ENCODE measurements at places on chromosomes 13 and 19. TPM values are rescaled to one million over a fixed set of nuclear protein-coding genes. Genes with fewer than 3 reads are reported as not detected.

GRCh38 chr13:45670189-45670885 is 31.8 kb upstream of the CBY2 start:
- no peak for DNase-seq

DNA sequence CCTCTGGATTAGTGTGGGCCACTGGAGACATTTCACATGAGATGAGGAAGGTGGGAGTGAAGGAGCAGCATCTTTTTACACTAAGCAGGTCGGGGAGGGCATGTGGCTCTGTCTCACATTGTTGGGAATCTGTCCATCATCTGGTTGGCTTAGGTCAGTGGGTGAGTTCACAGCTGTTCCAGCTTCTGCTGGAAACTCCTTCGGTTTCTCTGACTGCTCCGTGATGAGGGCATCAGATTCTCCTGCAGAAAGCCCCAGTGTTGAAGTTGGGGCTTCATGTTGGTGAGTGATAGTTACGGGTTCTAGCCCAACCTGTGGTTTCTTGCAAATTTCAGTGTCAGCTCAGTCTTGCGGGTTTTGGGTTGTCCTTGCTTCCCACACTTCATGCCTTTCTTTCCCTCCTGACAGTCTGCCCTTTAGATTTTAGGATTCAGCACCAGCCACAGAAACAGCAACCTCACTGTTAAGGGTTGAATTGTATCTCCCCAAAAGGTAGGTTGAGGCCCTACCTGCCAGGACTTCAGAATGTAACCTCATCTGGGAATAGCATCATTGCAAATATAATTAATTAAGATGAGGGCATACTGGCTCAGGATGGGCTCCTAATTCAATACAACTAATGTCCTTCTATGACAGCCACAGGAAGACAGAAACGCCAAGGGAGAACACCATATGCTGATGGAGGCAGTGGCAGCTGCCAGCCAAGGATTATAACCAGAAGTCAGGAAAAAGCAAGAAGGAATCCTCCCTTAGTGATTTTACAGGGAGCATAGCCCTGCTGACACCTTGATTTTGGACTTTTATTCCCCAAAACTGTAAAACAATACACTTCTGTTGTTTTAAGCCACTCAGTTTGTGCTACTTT is 7.6 kb upstream of the ALOX5AP start:
- no peak for DNase-seq

- DNase-seq: no peak
Measured at GRCh38 chr19:45305421-45305820, 17.3 kb downstream of the CKM start.

GRCh38 chr13:98299966-98300350 is 122.9 kb upstream of the RNF113B start:
- no peak for DNase-seq

DNA sequence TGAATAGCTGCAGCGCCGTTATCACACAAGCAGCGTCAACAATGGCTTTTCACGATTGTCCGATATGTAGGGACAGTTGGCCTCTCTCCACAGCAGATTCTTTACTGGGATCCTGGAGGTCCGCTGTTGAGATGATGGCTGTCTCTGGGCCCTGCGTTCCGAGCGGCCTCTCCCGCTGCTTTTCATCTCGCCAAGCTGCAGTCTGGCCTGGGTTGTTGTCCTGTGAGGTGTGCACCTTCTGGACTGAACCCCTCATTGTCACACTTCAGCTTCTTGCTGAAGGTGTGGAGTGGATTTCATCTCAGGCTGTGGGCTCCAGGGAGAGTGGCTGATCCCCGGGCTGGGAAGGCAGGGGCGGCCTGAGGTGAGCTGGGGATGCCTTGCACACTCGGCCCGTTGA is 9.6 kb downstream of the UPF1 start:
- no peak for DNase-seq

GRCh38 chr13:26867451-26868091 is 107.0 kb upstream of the GPR12 start:
- peak; percentile 36 for DNase-seq

DNA sequence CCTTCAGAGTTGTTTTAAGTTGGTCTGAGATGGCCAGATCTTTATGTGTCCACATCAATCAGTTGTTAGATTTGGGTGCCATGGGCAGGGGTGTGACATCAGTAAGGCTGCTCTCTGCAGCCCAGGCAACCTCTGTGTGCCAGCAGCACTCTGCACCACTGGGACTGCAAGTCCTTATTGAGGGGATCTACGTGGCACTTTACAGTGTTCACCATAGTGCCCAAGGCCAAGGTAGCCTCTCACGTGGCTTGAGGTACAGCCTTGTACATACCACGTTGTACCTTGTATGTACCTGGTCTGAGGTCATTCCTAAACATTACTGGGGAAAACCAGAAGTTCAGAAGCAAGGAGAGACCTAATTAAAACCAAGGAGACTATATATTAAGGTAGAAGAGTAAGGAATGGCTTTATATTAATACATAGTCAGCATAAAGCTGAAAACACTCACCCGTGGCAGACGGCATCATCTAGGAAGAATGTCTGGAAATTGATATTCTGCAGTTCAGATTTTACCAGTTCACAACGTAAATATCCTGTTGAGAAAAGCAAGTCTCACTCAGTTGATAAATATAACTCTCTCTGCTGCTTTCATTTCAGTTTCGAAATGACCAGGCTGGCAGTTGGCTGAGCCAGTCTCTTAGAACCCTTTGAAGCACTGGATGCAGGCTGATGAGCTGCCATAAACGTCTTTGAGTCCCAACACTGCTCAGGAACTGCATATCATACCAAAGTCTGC is 128.8 kb downstream of the ZDHHC20 start:
- DNase-seq: no peak

DNA sequence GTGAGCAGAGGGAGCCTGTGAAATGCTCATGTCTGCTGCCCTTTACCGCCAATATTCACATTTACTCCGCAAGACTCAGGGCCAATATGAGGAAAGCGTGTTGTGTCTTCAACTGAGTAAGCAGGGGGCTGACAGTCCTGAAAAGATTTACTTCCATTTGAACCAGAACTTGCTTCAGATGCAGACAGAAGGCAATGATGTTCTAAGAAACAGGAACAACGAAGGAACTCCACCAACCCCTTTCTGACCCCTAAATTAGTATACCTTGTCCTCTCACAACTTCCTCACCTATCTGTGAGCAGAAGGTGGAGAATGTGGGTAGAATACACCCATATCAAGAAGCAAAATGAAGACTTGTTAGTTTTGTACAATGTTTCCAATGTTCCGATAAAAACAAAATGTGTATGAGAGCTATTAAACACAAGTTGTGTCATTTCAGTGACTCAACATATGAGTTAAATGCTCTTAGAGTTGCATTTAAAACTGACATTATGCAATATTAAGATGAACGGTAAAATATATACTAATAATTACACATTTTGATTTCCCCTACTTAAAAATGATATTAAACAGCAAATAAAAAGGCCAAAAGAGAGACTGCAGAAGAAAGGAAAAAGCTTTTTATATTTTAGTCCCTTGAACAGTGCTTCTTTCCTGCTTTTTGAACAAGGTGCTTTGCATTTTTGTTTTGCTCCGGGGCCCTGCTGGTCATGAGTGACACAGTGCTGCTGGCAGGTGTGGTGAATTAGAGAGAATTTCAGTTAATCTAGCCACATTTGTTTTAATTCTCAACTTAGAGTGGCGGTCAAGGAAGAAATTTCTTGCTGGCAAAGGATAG is 16.0 kb downstream of the TMEM272 start:
- DNase-seq: no peak

DNA sequence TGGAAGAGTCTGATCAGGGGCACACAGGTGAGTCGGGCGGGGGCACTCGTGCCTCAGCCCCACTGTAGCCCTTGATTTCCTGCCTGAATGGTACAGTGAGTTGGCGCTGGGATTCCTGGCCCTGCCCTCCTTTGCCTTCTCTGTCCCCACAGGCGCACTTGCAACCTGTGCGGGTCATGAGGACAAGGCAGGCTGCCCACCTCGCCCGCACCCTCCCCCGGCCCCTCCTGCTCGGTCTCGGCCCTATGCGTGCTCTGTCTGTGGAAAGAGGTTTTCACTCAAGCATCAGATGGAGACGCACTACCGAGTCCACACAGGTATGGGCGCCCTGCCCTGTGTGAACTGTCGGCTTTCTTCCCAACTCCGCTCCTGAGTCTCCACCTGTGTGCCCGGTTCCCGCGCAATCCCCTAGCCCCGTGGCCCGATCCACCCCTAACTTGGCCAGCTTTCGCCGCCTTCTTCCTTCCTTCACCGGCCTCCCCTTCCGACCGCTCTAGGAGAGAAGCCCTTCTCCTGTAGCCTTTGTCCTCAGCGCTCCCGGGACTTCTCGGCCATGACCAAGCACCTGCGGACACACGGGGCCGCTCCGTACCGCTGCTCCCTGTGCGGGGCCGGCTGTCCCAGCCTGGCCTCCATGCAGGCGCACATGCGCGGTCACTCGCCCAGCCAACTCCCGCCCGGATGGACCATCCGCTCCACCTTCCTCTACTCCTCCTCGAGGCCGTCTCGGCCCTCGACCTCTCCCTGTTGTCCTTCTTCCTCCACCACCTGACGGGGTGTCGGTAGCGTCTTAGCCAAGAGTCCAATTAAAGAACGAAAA is 1.6 kb upstream of the KMT2B start:
- no peak for DNase-seq

- no peak for DNase-seq
Measured at GRCh38 chr13:111865826-111866225, 201.1 kb upstream of the SOX1 start.

DNA sequence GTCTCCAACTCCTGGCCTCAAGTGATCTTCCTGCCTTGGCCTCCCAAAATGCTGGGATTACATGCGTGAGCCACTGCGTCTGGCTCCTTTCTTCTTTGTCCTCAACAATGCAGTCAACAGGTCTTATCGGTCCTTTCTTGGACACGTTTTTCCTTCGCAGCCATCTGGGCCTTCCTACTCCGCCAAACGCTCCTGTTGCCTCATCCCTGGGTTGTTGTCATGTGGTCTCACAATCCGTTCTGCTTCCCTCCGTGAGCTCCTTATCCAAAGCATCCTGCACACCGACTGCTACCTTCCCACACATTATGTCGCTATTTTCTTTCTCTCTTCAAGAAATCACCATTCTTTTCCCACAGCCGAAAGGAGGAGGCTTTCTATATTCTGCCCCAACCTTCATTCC is 306.8 kb downstream of the DCLK1 start:
- no peak for DNase-seq

- DNase-seq: no peak
Measured at GRCh38 chr19:43562226-43562697, 13.1 kb downstream of the XRCC1 start.

- no peak for DNase-seq
Measured at GRCh38 chr19:37994823-37995130, 87.8 kb downstream of the SIPA1L3 start.

GRCh38 chr13:37074703-37075102 is 15.2 kb upstream of the SUPT20H start:
- DNase-seq: no peak

GRCh38 chr13:100209857-100210825 is 121.2 kb downstream of the PCCA start:
- DNase-seq: no peak

GRCh38 chr13:85019121-85019520 is 780.1 kb downstream of the SLITRK6 start:
- DNase-seq: no peak

GRCh38 chr13:33279414-33280278 is 5.9 kb downstream of the STARD13 start:
- no peak for DNase-seq

- no peak for DNase-seq
Measured at GRCh38 chr13:52025475-52026245, 1.2 kb downstream of the UTP14C start.

- no peak for DNase-seq
Measured at GRCh38 chr13:61148691-61149315, 266.8 kb downstream of the PCDH20 start.

DNA sequence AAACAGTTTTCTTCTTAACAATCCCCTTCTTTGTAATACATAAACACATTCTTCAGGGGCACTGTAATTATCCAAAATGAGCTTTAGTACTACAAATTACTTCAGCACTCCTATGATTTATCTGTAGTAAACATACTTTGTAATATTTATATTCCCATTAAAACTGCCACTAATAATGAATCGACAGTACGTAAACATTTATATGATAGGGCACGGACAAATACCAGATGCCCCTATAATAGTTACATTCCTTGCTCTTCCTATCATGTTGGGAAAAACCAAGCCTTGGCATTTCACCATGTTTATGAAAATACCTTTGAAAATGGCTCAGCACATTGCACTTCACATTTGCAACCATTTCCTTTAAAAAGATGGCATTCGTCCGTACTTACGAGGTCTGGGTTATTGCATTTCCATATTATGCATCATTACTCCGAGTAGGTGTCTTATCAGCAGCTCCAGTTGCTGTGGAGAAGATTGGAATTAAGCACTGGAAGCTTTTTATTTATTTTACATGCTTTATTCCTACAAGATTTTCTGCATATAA is 1043.4 kb downstream of the DIAPH3 start:
- no peak for DNase-seq

DNA sequence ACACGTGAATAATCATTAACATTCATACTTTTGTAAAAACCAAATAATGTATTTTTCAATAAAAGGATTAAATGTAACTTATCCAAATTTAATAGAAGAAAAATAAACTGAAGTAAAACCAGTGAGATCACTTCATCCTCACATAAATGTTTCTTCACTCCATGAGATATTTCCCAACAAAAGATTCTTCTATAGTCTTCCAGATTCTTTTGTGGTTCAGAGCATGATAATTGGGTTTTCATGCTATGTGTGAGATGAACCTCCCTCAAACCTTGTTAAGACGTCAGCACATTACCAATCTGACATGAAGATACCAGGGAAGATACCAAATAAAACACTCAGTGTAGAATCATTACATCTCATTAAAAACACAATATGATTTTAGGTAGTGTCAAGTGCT is 62.9 kb upstream of the OXGR1 start:
- no peak for DNase-seq

GRCh38 chr13:100495455-100495854 is 93.1 kb downstream of the GGACT start:
- no peak for DNase-seq

Gene ZNF285
- total RNA-seq: 2.6 TPM

Gene KLHL1
- total RNA-seq: not detected

Gene NMRK2
- total RNA-seq: 50.4 TPM

Gene CNN1
- total RNA-seq: 17.4 TPM

Gene IGFL3
- not detected for total RNA-seq

Gene NR2F6
- 149 TPM for total RNA-seq

Gene ZNF628
- total RNA-seq: 14.0 TPM

Gene CGB3
- not detected for total RNA-seq

Gene CGB2
- total RNA-seq: not detected
